ENCODE measurements at places on chromosomes 5 and 9.
A peak's percentile ranks its signal among the peaks of the same experiment; 100 is the strongest.

GRCh38 chr5:57189515-57189914, 15.7 kb downstream of the GPBP1 start:
- no peak for DNase-seq

- no peak for DNase-seq
These were observed 353.3 kb downstream of the GADD45G start for GRCh38 chr9:89958086-89958485.

GRCh38 chr5:180976518-180976917, 12.1 kb upstream of the BTNL3 start:
- DNase-seq: no peak

DNA sequence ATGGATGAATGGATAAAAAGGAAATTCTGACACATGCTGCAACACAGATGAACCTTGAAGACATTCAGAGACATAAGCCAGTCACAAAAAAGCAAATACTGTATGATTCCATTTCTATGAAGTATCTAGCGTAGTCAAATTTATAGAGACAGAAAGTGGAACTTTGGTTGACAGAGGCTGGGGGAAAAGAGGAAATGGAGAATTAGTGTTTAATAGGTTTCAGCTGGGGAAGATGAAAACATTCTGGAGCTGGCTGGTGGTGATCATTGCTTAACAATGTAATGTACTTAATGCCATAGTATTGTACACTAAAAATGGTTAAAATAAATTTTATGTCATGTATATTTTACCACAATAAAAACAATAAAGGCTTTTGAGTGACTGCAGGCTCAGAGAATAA, 24.2 kb downstream of the PPIC start:
- DNase-seq: peak; percentile 18

DNA sequence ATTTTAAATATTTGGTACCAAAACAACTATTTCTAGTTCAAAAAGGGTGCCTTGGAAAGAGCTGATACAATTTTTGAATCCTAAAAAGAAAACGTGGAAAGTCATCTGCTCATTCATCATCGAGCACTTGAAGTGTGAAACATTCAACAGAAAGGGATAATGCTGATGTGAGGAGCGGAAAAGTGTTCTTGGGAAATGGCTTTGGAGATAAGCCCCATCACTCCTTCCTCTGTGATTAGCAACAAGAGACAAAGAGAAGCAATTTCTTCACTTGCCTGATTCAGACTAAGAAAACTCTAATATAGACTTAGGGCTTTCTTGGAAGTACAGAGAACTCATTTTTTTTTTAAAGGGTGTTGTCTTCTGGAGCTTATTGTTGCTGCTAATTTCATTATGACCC, 74.9 kb downstream of the C9orf152 start:
- DNase-seq: no peak

DNA sequence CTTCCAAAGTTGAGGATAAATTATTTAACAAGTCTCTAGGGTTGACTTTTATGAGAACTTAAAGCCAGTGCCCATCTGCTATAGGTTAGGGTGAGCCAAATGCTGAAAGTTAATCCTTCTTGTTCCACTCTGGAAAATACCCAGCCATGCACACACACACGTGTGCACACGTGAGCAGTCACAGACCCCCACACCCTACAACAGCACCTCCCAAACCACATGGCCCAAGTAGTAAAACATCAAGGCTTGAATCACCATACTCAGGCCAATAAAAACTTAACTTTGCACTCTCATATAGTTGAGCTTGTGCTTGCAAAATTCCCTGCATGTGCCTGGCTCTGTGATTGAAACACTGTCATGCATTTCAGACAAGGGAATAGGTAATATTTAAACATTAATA, 467.6 kb downstream of the ARHGEF28 start:
- no peak for DNase-seq

GRCh38 chr5:120507197-120507596, 43.1 kb downstream of the PRR16 start:
- DNase-seq: no peak

- DNase-seq: peak; percentile 18
These were observed 233.2 kb downstream of the FBXL17 start for GRCh38 chr5:108148715-108149139.

- DNase-seq: no peak
These were observed 1.9 kb downstream of the DMRT1 start for GRCh38 chr9:843427-843785.

GRCh38 chr5:158987231-158987630, 112.5 kb downstream of the EBF1 start:
- DNase-seq: no peak

- no peak for DNase-seq
These were observed 59.0 kb downstream of the BASP1 start for GRCh38 chr5:17276445-17276844.

- DNase-seq: no peak
These were observed 6.4 kb downstream of the THBS4 start for GRCh38 chr5:80041527-80041926.

GRCh38 chr5:2810644-2811043, 59.2 kb upstream of the IRX2 start:
- no peak for DNase-seq

- no peak for DNase-seq
These were observed 109.5 kb downstream of the SMIM23 start for GRCh38 chr5:171895081-171895480.

DNA sequence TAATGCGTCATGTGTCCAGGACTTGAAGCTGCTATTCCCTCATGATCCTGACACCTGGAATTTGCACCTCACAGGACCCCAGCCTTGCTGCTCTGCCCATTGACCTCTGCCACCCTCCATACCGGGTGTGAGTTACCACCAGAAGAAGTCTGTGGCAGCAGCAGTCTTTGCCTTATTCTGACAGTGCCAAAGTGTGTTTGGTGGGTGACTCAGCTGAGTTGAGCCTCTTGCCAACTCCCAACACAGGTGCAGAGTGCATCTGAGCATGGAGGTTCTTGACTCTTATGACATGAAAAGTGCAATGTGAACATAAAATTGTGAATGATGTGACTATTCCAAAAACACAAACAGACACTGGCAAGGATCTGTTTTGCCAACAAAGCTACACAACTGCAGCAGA, 1166.5 kb upstream of the CDH18 start:
- no peak for DNase-seq

DNA sequence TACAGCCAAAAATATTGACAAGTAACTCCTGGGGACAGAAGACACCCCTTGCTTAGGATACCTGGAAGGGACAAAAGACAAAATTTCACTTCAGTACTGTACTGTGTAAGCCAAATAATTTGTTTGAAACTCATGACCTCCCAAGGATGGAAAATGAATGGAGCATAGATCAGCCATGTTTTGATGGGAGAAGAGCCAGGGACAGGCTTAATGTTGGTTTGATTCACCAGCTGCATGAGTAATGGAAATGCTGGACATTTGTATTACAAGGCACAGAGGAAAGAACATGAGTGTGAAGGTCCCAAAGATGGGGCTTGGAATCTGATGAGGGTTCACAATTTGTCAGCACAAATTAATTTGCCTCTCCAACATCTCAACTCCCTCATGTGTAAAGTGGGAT, 122.8 kb downstream of the ENC1 start:
- peak; percentile 71 for DNase-seq

DNA sequence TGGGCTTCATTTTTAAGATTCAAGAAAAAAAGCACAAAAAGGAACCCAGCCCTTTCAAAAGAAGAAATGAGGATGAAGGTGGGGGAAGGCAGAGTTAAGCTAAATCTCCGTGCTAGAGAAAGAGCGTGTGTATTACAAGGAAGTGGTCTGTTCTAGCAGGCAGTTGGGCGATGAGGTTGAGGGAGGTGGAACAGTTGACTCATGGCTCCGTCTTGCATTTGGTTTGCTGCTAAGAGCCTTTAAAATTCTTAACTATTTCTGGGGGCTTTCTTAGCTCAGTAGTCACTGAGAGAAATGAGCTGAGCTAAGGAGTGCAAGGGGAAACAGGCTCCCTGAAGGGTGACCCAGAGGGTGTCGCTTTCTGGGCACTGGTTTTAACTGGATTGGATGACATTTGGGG, 117.4 kb downstream of the GCNT1 start:
- DNase-seq: peak; percentile 90

DNA sequence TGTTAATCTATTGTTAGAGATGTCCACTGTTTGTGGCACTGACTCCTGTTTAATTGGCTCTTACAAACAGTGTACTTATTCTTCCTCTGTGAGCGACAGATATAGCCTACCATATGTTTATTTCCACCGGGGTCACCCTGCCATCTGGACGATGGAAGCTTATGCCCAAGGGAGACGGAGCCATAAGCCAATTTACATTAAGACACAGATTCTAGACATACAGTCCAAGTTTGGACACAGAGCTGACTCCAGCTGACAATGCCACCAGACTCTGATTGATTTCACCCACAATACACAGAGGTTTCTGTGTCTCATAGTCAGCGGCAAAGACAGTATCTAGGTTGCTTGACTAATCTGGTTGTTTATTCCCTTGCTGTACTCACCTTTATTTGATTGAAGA, 198.9 kb downstream of the ENC1 start:
- no peak for DNase-seq

GRCh38 chr9:83242066-83242465, 179.1 kb upstream of the RASEF start:
- no peak for DNase-seq

DNA sequence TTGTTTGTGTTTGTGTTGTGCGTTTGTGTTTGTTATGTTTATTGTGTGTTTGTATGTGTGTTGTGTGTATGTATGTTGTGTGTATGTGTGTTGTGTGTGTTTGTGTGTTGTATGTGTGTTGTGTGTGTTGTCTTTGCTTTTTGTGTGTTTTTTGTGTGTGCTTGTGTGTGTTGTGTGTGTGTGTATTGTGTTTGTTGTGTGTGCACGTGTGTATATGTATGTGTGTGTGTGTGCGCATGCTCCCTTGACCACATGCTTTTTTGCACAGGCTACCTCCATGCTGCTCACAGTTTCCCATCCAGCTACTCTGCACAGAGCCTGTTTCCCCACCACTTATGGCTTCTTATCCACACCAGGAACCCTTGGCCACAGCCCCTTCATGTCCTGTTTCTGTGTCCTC, 720.0 kb upstream of the ADAMTS16 start:
- DNase-seq: no peak

Measured in AG08395 (cell line).